ENCODE measurements at places on chromosomes 13 and 19.

DNA sequence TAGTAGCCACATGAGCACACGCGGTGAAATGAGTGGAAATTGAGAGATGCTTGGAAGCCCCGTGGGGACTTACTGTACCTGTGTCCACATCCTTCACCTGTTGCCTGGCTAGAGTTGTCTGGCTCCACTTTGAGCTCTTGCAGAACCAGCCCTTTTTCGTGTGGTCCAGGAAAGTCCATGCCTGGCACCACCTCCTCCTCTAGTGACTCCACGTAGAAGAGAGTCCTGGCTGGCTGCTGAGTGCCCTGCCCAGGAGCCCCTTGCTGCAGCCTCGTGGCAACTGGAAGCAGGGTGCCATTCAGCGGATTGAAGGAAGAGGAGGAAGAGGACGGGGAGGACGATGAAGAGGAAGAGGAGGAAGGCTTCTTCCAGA, 515 bp upstream of the ATXN8OS start:
- DNase-seq = no peak

GRCh38 chr13:51825681-51826254, 19.2 kb downstream of the TMEM272 start:
- DNase-seq = no peak

- DNase-seq = no peak
These were observed 383.4 kb downstream of the ITGBL1 start for GRCh38 chr13:101835920-101836319.

GRCh38 chr19:42201489-42202289, 15.8 kb downstream of the DEDD2 start:
- DNase-seq = peak; percentile 67

GRCh38 chr13:94678845-94679244, 33.5 kb downstream of the SOX21 start:
- no peak for DNase-seq

- no peak for DNase-seq
These were observed 30.3 kb upstream of the PDCD5 start for GRCh38 chr19:32550666-32551065.

DNA sequence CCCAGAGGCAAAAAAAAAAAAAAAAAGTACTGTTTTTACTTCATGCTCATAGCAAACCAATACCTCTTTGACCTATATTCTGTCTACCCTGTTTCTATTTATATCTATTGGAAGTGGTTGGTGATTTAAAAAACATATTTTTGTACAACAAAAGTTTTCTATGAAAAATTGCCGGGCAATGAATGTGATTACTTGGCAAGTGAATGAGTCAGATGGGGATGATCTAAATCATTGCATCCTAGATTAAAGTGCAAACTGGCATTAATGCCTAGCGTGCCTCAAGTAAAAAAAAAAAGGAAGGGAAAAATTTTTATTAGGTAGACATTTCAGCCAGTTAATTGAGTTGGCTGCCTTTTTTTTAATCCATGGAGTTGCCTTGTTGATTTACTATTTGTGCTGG, 500.6 kb downstream of the KCTD12 start:
- no peak for DNase-seq

DNA sequence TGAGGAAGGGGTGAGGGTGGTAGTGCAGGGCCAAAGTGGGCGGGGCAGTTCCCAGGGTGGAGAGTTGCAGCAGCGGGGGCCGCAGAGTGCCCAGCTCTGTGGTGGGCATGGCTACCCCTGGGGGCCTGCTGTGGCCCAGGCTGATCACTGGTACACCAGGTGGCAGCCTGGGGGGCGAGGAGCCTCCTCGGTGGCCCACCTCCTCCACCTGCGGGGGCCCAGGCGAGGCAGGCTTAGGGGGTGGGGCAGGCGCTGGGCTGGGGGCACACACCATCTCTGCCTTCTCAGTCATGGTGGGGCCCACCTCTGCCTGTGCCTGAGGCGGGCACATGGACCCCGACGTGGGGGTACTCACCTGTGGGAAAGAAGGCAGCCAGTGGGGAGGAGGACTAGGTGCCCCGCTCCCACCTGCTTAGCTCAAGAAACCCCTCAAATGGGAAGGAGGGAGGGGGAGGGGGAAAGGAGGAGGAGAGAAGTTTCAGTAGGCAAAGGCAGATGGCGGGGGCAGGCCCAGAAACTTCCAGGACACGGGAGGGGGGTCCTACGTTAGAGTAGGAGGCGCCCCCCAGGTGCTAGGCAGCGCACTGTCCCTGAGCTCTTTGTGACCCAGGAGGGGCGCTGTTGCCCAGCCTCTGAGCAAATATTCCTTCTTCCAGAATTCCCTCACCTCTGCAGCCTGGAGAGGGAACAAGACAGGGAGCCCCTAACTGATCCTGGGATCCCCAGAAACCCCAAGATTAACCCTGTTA, 1.6 kb downstream of the LYL1 start:
- no peak for DNase-seq

DNA sequence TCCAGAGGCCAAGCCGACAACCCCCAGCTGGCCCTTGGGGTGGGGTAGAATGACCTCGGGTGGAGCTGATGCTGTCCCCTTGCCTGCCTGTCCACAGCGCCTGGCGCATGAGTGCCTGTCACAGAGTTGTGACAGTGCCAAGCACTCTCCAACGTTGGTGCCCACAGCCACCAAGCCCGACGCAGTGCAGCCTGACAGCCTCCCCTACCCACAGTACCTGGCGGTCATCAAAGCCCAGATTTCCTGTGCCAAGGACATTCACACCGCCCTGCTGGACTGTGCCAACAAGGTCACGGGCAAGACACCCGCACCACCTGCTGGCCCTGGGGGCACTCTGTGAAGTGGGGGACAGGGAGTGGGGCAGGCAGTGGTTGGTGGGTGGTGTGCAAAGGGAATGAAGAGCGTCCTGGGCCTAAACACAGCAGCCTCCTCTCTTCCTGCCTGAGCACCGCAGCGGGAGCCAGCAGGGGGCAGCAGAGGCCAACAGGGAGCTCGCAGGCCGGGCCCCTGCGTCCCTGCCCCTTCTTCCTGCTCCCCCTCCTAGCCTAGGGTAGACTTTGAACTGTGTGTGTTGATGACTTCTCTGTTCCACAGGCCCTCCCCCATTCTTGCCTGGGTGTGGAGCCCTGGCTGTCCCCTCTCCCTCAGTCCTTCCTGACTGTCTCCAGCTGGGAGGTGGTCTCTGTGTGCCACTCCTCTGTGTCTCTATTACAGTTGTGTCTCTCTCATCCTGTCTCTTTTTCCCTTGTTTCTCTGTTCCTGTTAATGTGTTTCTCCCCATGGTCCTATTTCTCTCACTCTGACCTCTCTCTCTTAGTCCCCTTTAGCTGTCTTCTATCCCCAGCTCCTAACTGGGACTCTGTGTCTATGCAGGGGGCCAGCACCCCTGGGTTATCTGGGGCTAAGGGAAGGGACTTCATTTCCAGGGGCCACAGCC, 6.5 kb downstream of the MED29 start:
- peak; percentile 86 for DNase-seq

Measured in posterior cingulate gyrus (tissue), 11 donors.